NCI-H1105 (cell line): ENCODE measurements at places on chromosomes 5 and 9.

DNA sequence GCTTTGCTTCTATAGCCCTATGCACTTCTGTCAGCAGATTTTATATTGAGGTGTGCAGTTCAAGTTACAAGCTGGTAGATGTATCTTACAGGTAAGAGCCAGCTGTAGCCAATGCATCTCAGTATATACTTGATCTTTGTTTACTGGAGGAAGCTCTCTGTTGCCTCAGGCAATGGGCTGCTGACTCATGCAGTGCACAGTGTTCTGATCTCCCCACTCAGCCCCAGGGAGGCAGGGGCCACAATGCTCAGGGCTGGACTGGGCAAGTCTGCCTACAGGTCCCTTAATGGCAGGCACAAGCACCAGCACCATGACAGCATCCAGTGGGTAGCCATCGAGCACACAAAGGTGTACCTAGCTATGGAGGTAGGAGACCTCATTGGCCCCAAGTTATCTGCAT, 178.8 kb upstream of the CDH10 start:
- no peak for DNase-seq

DNA sequence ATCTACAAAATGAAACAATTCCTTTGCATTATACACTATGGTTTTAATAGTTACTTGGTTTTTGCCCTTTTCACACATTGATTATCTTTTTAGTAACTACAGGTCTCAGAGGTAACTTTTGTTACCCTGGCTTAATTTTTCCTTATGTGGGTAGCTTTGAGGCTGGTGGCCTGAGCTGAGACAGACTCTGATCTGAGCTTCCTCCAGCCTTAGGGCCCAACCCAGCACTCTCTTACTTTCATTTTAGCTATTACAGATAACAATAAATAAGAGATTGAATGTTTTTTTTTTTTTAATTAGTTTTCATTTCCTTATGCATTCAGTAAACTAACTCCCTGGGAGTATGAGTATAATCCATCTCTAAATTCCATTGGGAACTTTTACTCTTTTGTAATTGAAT, 15.1 kb upstream of the OXCT1 start:
- DNase-seq = no peak

- no peak for DNase-seq
Measured at GRCh38 chr9:134832471-134832870, 48.1 kb upstream of the FCN2 start.

- no peak for DNase-seq
Measured at GRCh38 chr5:59598547-59598874, 295.0 kb downstream of the PDE4D start.

DNA sequence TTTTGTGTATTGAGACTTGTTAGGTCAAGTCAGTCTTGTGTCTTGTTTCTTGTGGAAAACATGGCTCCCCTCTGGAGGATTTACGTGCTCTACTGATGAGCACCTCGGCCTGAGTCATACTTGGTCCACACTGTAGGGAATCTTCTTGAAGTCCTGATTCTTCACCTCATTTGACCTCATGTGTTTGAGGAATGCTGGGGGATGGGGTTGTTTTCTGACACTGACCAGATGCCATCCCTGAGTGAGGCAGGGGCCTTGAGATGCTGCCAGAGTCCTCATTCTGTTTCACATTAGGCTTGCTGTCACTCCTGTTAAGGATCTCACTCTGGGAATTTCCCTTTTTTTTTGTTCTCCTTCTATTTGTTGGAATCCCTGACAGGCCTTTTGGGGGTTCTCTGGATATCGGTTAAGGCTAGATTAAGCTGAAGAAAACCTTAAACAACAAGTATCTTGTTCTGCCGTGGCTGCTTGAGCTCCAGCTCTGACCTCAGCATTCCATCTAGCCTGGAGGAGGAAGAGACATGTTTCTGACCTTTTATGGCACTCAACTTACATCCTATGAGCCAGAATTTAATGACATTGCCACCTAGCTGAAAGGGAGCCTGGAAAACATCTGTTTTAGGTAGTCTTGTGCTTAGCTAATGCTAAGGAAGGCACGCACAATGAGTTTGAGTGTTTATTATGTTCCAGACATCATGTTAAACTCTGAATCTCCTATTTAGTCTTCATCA, 20.6 kb downstream of the TCOF1 start:
- DNase-seq = no peak

- DNase-seq = no peak
Measured at GRCh38 chr5:179307931-179308471, 37.3 kb downstream of the ADAMTS2 start.

- no peak for DNase-seq
Measured at GRCh38 chr5:108747774-108748400, at the start of gene FER. TSS of gene FER (plus strand) at chr5:108747897. CDS start at chr5:108798183, 50,286 bp downstream.

GRCh38 chr5:88854769-88855168, 28.2 kb downstream of the MEF2C start:
- DNase-seq = no peak

- no peak for DNase-seq
Measured at GRCh38 chr9:130448035-130448624, 3.4 kb downstream of the ASS1 start.

GRCh38 chr9:128642675-128643245, 13.9 kb downstream of the DYNC2I2 start:
- DNase-seq = no peak

DNA sequence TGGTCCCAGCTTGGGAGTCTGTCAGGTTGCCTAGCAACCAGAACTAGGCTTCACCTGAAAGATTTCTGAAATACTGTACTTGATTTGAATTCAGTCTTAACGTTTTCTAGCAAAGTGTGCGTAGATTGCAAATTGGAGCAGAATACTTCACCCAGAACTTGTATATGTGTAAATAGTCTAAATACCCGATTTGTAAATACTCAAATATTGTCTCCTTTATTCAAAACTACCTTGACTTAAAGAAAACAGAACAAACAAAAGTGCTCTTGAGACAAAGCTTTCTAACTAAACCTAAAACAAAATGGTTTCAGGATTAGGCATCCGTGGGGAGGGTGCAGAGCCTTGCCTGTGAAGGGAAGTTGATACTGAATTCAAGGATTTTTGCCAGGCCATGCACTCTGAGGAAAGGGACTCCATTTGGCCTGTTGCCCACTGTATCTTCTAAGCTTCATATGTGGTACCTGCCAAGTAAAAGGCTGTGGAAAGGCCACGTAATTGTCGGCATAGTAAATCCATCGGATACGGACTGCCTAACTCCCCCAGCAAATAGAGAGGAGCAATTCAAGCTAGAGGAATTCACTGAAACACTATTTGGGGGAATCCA, 744 bp upstream of the HMGCS1 start:
- peak; percentile 77 for DNase-seq

GRCh38 chr5:138944527-138945322, 69.6 kb upstream of the LRRTM2 start:
- no peak for DNase-seq

DNA sequence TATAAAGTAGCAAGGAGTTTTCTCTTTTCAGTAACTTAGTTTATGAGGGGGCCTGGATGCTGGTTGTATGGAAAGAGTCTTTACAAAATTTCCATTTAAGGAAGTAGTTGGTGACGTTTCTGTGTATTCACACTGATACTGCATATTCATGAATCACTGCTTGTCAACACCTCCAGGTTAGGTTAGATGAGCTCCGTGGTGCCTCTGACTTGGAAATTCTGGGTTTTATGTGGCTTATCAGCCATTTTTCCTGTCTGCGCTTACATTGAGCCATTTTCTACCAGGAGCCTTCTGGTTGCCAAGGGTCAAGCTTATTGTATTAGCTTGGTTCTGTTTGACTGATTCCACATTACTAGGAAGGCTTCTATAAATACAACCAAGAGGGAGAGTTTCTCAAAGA, 128.3 kb downstream of the SLC28A3 start:
- no peak for DNase-seq

- peak; percentile 9 for DNase-seq
Measured at GRCh38 chr5:151020304-151021110, at the start of gene GPX3. TSS of gene GPX3 (plus strand) at chr5:151020591. CDS start at chr5:151020655, 64 bp downstream.

DNA sequence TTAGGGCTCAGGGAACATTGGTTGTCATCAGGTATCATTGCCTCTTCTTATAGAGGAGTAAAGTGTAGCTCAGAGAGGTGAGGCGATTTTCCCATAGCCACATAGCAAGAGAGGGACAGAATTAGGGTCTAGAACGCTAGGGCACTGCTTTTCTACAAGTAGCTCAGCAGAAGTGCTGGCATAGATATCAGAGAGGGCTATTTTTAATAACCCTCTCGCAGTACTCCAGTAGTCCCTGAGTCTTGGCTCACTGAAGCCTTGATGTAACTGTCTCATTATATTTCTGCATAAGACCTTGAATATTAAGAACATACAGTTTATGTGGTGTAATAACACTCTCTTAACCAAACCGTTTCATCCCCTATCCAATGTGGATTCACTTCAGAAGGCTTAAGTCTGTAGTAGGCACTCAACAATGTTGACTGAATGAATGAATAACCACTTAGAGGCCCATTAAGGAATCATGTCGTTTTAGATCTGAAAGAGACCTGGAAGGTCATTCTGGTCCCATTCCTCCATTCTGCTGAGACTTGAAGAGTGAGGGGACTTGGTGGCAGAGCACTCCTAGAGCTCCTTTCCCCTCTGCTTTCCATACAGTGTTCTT, 4.7 kb upstream of the FRMPD1 start:
- no peak for DNase-seq

- DNase-seq = no peak
Measured at GRCh38 chr5:92637247-92637646, 943.8 kb downstream of the NR2F1-AS1 start.

- no peak for DNase-seq
Measured at GRCh38 chr5:122458278-122458872, 146.3 kb downstream of the SNCAIP start.

DNA sequence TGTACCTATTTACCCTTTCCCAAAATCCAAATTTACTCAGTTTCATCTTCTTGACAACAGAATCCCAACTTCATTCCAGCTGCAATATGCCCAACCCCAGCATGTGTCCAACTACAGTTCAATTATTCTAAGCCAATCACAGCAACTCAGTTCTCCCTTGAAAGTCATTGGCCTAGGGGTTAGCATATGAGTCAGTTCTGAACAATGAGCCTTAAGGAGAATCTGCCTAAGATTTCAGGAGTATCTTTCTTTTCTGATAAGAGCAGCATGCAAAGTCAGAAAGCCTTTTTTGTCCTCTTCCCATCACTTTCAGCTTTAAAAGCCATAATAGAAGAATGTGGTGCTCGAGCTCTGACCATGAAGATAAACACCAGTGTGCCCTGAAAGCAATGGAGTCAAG, 44.4 kb upstream of the RASGRF2 start:
- DNase-seq = no peak

- peak; percentile 64 for DNase-seq
Measured at GRCh38 chr9:122125158-122125508, 32.0 kb upstream of the TTLL11 start.

GRCh38 chr5:99636663-99637062, 707.9 kb upstream of the CHD1 start:
- DNase-seq = no peak

DNA sequence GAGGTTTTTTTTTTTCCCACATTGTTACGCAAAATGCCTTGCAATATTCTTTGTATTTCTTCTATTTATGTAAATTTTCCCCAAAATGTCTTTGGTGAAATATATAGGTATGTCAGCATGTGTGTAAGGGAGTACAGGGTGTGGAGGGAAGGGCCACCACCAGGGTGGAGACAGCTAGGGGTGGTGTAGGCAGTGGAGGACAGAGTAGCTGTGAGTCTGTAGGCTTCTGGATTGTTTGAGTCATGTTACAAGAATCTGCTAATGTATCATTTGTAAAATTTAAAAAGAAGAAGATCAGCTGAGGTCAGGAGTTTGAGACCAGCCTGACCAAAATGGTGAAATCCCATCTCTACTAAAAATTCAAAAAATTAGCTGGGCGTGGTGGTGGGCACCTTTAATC, 175.5 kb downstream of the NXNL2 start:
- DNase-seq = no peak

DNA sequence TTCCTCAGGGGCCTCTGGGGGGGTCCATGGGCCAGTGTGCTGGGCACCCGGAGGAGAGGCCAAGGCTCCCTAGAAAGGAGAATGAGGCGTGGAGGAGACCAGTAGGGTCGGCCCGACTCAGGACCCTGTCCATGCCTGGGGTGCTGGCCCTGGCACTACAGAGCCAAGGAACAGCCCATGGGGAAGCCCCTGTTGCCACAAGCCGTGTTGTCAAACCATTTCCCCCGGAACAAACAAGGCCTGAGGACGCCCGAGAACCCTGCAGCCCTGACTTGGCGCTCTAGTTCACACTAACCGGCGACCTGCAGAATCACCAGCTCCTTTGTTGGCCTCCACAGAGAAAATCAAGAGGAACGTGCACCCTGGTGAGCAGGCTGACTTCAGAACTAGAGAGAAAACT, 41.6 kb upstream of the SLC12A7 start:
- DNase-seq = no peak

GRCh38 chr9:105066275-105066865, 138.4 kb upstream of the ABCA1 start:
- DNase-seq = no peak

DNA sequence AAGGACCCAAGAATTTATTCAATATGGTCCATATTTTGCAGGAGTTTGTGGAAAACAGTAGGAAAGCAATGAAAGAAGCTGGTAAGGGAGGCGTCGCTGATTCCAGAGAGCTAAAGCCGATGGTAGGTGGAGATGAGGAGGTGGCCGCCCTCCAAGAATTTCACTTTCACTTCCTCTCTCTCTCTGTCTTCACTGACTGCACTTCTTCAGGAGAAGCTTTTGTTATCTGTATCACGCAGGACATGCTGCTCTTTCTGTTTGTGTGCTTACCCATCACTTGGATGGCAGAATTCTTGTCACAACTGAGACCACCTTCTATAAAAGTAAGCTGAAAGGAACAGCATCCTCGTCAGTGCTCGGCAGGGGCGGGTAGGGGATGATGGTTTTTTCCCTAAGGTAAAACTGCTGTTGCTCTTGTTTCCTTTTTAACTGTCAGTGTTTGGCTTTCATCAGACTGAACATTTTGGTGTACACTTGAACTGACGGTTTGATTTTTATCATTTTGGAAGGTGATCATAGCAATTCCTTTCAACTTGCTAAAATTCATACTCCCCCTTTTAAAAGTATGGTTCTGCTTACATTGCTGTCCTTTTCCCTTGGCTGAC, 62.4 kb upstream of the FSD1L start:
- no peak for DNase-seq

- no peak for DNase-seq
Measured at GRCh38 chr9:132169672-132170392, 8.0 kb downstream of the NTNG2 start.

- no peak for DNase-seq
Measured at GRCh38 chr9:127316586-127317323, 52.2 kb downstream of the GARNL3 start.

- DNase-seq = no peak
Measured at GRCh38 chr9:130443840-130444492, 795 bp upstream of the ASS1 start.

DNA sequence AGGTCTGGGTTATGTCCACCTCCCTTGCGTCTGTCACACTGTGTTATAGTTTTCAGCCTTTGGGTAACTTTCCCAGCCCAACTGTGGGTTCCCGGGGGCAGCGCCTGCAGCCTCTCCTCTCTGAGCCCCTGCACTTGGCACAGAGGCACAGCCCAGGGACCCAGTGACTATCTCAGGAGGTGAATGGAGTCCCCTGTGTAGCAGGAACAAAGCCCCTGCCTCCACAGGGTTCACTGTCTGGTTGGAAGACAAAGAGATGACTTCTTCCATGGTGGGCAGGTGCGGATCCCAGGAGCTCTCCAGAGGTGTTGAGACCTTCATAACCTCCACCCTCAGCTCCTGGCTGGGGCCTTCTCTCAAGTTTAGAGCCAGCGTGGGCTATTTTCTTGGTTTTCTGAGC, 156.9 kb downstream of the C9orf50 start:
- DNase-seq = no peak

- no peak for DNase-seq
Measured at GRCh38 chr5:169307646-169308045, 6.7 kb upstream of the SLIT3 start.

GRCh38 chr5:137572042-137572695, 73.0 kb upstream of the SPOCK1 start:
- no peak for DNase-seq
